Stimulated activated CD4-positive, alpha-beta T cell treated with anti-CD3 and anti-CD28 coated beads, Interleukin-2, amount 100 ng/mL, for 24 hours (primary cell): ENCODE measurements at places on chromosomes 12 and 14.

DNA sequence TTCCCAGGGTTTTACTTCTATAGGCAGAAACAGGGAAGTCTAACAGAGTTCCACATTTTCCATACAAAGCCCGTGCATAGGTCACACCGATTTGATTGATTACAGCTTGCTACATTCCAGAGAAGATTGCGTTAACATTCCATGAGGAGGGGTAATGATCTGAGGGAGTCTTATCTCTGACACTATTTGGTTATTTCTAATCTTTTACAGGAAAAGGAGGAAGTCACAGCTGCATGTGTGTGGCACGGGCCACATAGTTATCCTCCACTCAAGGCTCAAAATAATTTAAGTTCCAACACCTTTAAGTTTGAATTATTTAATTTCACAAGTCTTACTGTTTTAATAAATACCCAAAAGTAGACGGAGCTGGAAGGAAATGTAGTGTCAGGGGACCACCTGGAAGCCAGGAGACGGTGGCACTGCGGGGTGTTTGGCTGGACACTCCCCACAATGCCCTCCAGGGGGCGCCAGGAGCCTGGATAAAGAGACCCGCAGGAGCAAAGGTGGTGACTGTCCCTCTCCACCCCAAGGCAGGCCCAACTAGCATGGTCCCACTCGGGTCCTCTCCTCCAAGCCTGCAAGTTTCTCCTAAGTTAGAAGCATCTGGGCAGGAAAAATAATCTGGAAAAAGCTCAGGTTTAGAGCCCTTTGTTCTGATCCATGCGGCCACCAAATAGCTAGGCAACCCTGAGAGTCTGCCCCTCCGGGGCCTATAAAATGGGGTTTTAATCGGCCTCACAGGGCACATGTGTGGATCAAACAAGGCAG is 20.2 kb downstream of the KRT8 start:
- DNase-seq: peak; percentile 87

- no peak for DNase-seq
Observed at GRCh38 chr12:80517655-80518054, 73.6 kb downstream of the PTPRQ start.

DNA sequence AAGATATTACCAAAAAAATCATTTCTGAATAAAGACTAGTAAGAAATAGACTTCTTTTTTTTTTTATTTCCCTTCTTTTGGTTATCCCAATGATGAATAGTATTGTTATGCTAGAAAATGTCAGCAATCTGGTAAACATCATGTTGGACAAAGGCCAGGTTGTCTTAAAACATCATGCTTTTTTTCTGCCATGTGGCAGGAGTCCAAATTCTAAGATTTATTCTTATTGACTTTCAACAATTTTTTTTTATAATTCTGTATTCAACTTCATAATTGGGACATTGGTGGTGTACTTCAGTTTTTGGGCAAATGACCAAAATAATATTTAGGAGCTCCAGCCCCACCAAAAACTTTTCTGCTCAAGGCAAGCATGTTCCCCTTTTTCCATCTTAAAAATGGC is 10.5 kb downstream of the DCN start:
- no peak for DNase-seq

DNA sequence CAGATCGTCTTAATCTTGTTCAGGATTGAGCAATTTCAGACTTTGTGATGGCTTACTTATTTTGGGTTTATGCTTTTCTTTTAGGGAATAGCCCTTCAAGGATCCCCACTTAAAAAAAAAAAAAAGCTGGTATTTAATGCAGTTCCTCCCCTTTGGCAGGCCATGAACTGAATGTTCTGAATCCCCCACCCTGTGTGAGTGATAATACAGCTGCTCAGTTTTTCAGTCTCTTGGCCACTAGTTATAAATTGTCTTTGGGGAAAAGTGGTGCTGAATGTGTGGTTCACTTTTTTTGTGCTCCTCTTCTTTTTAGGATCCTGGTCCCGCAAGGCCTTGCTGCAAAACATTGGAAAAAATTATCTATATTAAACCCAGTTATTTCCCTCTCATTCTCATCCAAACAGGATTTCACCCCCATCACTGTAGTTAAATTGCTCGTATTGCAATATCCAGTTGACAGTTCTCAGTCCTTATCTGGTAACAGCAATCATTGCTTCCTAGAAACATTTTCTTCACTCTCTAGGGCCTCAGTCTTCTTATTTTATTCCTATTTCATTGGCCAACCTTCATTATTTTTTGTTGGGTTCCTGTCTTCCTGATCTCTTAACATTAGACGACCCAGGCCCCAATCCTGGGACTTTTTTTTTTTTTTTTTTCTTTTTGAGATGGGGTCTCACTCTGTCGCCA is 73.1 kb upstream of the PAWR start:
- no peak for DNase-seq

- peak; percentile 41 for DNase-seq
Observed at GRCh38 chr14:106024983-106025604, 498.7 kb downstream of the TMEM121 start.

DNA sequence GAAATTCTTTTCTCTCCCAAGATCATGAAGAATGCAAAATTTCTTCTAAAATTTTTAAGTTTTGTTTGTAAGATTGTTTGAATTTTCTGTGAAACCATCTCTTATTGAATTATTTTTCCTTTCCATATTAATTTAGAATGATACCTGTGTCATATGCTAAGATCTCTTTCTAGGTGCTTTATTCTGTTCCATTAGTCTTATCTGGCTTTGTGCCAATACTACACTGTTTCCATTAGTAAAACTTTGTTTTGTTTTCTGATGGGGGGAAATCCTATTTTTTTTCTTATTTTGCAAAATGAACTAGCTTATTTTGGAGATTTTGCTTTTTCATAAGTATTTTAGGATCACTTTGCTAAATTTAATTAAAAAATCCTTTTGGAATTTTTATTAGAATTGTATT is 193.9 kb downstream of the FUT8 start:
- DNase-seq: no peak

GRCh38 chr14:72178517-72178916 is 246.3 kb downstream of the RGS6 start:
- no peak for DNase-seq

GRCh38 chr14:22386924-22387775 is 201.9 kb downstream of the DAD1 start:
- no peak for DNase-seq

DNA sequence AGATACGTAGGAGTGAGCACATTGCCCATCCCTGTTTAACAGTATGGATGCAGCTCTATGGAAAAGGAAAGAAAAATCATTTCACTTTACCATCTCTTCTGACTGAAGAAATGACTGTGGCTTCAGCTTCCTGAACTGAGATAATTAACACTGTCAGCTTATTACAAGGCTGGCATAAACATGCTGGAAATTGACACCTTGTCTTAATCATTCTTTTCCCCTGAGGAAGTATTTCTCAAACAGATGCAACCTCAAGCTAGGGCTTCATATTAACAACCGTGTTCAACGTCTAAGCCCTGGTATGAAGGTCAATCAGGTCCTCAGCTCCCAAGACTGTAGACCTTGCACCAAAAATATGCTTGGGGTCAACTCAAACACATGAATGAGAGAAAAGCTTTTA is 25.0 kb downstream of the RERG start:
- no peak for DNase-seq

DNA sequence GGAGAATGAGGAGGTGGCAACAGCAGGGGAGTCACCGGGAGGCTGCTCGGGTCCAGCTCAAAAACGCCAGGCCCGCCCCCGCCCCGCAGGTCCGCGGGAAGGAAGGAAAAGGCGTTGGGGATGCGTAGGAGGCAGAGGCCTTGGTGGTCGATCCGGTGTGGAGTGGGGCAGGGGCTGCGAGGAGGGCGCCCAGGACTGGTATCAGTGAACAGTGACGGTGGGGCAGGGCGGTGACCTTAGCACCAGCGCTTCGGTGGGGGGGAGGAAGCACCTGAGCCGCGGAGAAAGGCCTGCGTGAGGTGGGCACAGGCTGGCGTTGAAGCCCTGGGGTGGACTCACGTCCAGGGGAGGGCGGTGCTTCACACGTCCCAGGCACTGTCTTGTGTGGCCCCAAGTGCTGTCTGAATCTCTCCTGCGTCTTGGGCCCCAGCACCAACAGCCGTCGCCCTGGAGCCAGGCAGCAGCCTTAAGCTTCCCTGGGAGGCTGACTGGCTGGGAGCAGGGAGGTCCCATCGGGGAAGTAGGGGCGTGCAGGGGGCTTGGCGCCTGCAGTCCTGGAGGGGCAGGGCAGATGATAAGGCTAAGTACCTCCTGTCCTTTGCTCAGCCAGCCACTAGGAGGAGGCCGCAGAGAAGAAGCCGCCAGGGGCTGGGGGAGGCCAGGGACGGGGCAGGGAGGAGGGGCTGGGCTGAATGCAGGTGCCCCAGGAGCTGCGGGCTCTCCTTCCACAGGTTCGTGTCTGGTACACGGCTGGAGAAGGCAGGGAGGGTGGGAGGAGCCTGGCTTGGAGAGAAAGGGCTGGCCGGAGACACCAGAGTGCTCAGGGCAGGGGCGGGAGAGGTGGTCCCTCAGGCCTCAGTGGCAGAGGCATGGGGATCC is 26.5 kb downstream of the ZBTB42 start:
- DNase-seq: peak; percentile 57

- DNase-seq: no peak
Observed at GRCh38 chr12:57611827-57612710, 834 bp downstream of the ARHGEF25 start.

DNA sequence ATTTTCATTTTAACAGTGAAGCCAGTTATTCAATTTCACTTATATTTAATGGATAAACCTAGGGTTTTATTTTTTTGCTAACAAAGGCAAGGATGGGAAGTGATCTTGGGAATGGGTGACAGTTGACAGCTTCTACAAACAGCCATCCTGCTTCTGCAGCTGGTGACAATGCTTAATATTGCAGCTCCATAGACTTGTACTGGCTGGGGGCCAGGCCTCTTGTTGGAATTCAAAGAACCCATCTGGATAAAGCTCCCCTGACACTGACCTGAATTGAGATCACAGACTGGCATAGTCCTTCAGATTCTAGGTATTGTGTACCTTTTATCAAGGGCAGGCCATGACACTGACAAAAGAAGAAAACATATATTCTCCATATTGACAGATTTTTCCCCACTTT is 664.6 kb upstream of the FOXG1 start:
- no peak for DNase-seq

GRCh38 chr12:76536546-76536945 is 23.0 kb downstream of the OSBPL8 start:
- no peak for DNase-seq

- DNase-seq: no peak
Observed at GRCh38 chr12:98736352-98737321, 91.5 kb downstream of the APAF1 start.

DNA sequence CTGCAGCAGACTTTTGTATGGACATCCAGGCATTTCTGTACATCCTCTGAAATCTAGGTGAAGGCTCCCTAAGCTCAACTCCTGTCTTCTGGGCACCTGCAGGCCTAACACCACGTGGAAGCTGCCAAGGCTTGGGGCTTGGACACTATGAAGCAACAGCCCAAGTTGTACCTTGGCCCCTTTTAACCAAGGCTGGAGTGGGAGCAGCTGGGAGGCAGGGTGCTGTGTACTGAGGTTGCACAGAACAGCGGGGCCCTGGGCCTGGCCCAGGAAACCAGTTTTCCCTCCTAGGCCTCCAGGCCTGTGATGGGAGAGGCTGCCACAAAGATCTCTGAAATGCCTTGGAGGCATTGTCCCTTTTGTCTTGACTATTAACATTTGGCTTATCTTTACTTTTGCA is 214.4 kb upstream of the LRIG3 start:
- DNase-seq: no peak

DNA sequence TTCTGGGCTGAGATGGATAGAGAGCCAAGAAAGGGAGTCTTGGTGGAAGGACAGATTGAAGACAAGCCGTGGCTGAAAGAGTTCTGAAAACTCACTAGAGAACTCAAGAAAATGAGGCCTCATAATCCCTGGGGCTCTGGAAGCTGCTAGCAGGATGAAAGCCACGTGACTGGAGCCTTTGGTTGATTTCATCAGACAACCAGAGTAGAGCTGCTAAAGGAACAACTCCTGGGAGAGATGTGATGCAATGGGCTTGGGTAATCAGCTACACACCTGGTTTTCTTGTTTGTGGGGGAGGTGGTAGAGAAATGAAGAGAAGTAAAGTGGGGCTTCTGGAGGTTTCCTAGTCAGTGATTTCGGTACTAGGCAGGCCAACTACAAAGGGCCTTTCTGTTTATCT is 13.4 kb downstream of the CSRNP2 start:
- no peak for DNase-seq

DNA sequence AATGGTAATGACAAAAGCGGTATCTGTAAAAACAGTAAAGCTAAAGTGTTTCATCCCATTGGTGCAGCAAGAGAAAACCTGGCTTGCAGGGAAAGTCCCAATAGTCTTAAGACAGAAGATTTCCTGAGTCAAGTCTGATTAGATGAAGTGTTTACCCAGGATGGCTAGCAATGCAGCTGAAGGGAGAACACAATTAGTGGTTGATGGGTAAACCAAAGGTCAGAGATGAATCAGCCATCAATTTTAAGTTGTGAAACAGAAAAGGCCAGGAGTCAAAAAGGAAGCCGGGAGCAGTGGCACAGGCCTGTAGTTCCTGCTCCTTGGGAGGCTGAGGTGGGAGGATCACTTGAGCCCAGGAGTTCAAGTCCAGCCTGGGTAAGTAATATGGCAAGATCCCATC is 52.6 kb downstream of the SEC23A start:
- DNase-seq: no peak

GRCh38 chr12:27965411-27965810 is 7.1 kb downstream of the PTHLH start:
- DNase-seq: no peak

DNA sequence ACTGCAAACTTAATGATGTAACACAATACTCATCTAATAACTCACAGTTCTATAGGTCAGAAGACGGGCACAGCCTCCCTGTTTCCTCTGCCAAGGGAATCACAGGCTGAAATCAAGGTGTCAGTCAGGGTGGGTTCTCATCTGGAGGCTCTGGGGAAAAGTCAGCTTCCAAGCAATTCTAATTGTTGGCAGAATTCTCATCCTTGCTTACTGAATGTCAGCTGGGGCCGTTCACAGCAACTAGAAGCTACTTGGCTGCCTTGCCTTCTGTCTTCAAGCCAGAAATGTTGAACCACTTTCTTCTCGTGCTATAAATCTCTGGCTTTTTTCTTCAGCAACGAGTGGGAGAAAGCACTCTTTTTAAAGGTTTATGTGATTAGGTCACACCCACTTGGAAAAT is 80.1 kb upstream of the PDZRN4 start:
- DNase-seq: no peak

- DNase-seq: no peak
Observed at GRCh38 chr14:61380984-61381383, 59.6 kb downstream of the PRKCH start.
